ENCODE measurements at places on chromosomes 6 and 20.

DNA sequence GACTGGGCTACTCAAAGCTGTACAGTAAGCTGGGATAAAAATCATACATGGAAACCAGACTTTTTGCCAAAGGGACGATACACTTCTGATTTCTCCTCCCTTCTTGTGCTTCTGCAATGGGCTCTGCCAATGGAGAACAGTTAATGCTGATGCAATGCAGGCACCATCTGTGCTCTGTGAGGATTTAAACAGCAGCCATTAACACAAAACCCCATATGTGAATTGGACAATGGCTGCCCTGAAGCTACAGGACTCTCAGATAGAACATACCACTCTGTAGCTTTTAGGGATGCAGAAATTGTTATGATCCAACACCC lies 71.9 kb downstream of the GJA10 start:
- DNase-seq: no peak

- DNase-seq: no peak
Measured at GRCh38 chr6:148892247-148892646, 145.4 kb downstream of the UST start.

DNA sequence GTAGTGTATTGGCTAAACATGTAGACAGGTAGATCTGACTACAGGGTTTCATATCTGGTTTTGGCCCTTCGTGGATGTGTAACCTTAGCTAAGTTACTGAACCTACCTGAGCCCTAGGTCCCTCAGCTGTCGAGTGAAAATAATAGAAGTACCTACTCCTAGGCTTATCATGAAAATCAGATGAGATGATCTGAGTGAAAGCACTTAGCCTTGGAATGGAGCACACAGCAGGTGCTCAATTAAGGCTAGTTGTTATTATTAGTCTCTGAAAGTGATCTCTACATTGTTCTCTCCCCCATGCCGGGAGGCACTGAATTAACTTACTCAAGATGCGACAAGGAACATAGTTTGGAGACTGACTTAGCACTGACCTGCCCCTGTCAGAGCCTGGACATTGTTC lies 174.7 kb upstream of the ZNF217 start:
- DNase-seq: no peak

DNA sequence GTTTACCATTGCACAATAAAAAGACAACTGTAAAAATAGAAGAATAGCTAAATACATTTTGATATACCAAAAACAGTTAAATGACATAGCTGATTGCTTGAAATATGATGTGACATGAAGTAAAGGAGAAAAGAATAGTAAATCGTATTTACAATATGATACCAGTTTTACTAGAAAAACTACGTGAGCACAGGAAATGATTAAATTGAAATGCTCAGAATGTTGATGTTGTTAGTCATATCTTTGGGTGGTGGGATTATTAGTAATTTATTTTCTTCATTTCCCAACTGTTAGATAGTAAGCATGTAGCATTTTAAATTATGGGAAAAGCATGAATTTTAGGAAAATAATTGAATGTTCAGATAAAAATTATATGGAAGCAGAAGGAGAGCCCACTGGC lies 268.3 kb upstream of the TAB2 start:
- no peak for DNase-seq

- no peak for DNase-seq
Measured at GRCh38 chr20:17648791-17649730, 33.0 kb downstream of the RRBP1 start.

DNA sequence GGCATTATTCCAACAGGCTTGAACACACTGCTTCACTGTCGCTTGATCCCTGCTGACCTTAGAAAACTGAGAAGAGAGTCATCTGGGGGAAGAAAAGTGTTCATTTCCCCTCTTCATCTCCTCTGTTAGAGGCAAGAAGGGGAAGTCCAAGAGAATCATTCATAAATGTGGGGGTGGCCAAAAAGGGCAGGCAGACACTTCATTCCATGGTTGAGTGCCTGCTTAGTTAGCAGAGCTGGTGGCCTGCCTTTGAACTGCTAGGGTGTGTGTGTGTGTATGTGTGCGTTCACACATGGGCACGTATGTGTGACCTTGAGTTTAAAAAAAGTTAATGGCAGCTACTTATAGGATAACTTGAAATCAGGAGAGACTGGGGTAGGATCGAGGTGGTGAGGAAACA lies 39.4 kb upstream of the RFPL4B start:
- no peak for DNase-seq

- DNase-seq: no peak
Measured at GRCh38 chr6:17470202-17470937, 77.0 kb downstream of the CAP2 start.

DNA sequence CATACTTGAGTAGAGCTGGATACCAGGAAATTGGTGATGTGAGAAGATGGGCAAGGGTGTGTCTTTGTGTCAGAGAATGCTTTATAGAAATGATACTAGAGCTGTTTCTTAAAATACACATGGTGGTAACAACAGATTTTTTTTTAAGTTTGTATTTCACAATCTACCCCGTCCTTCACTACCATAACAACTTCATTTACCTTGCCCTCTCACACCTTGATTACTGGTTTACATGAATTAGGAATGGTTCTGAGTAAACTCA lies 45.4 kb downstream of the RARS2 start:
- DNase-seq: no peak

DNA sequence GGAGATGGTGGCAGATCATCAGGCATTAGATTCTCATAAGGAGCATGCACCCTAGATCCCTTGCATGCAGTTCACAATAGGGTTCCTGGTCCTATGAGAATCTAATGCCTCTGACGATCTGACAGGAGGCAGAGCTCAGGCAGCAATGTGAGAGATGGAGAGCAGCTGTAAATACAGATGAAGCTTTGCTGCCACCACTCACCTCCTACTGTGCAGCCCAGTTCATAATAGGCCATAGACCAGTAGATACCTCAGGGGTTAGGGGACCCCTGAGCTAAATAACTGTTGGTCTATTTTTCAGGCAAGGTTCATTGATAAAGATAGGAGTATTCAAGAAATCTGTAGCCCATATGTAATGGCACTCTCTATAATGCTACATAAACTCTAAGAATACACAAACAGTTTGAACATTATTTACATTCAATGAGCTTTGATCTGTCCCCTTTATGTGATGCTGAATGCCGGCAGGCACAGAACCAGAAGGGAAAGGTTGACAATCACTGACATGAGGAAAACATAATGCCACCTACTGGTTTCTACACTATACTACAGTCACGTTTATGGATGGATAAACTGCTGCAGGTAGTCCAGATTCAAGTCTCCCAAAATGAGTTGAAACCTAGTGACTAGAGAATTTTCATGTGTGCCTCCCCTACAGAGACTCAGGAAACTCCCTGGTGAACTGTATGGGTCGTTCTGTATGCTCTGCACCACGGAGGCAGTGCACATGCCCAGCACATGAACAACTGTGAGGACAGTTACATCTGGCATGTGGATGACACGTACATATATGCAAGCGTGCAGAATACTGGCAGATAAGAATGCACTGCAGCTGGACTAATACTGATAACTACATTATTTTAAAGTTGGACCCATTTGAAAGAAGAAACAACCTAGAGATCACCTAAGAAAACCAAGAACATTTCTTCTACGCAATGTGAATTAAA lies 72.0 kb downstream of the DST start:
- no peak for DNase-seq

- no peak for DNase-seq
Measured at GRCh38 chr6:146548898-146549374, 5.3 kb downstream of the RAB32 start.

GRCh38 chr6:18096423-18096822 lies 26.1 kb downstream of the NHLRC1 start:
- no peak for DNase-seq

DNA sequence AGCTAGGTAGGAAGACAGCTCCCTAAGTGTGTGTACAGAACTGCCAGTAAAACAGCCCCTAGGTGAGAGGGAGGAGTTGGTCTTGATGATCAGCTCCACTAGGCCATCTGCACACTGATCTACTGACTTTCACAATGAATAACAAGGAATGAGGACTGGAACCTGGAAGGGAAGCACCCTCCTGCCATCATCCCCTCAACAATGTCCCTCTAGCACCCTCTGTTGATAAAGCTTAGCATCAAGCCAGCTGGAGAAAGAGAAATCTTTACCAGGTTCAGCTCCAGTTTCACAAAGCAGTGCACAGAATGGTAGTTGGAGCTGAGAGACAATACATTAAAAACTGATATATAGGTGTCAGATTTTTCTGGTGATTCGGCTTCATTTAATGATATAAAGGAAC lies 57.2 kb upstream of the IRAK1BP1 start:
- no peak for DNase-seq

GRCh38 chr6:104639668-104640067 lies 220.1 kb downstream of the HACE1 start:
- no peak for DNase-seq

DNA sequence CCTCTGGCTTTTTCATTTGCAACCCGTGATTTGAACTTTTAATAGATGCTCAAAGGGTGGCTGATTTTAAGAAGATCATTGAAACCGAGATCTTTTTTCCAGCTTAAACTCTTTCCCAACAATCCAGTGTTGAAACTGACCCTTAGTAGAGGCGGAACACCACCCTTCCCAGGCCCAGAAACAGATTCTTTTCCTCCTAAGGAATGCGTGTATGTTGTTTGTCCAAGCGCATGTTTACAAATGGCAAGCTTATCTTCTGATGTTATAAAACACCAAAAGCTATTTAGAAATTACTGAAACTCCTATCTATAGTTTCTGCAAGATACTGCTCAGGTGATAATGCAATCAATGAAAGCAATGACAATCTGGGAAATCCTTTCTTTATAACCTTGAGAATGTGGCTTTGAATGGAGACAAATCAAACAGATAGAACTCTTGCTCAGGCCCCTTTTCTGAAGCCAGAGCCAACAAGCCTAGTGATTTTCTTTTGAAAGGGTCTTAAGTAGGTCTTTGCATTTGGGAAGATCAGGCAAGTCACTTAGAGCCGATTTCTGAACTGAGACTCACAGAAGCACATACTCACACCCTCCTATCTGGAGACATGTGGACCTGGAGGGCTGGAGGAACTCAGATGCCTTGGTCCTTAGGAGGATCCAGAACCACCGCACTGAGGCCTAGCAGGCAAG lies 9.1 kb downstream of the BANF2 start:
- DNase-seq: no peak

DNA sequence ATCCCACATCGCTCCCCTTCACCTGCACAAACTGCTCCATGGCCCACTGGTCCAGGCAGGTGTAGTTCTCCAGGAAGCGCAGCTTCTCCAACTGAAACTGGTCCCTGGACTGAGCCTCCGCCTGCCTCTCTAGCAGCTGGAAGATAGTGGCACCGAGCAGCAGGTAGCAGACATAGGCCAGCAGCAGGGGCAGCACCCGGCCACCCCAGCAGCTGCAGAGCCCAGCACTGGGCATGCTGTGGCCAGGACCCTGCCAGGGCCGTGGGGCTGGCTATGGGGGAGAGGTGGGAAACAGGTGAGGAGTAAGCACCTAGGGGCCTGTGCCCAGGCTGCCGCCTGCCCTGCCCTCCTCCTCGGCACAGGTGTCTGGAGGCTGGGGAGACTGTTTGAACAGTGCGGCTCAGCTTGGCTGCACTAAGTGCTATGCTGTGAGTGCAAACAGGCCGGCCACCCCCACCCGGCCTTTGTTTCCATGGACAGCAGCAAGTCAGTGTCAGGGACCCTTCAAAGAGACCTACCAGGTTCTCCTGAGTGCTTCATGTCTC lies at the start of gene KCNK16:
Gene KCNK16 (minus strand): TSS at position 397 of the 545 bp plus-strand sequence. CDS start 162 bp downstream, at position 235.
- DNase-seq: no peak

GRCh38 chr6:53506872-53507271 lies 38.0 kb downstream of the GCLC start:
- no peak for DNase-seq

- DNase-seq: no peak
Measured at GRCh38 chr20:57594092-57594951, 25.9 kb downstream of the ZBP1 start.

DNA sequence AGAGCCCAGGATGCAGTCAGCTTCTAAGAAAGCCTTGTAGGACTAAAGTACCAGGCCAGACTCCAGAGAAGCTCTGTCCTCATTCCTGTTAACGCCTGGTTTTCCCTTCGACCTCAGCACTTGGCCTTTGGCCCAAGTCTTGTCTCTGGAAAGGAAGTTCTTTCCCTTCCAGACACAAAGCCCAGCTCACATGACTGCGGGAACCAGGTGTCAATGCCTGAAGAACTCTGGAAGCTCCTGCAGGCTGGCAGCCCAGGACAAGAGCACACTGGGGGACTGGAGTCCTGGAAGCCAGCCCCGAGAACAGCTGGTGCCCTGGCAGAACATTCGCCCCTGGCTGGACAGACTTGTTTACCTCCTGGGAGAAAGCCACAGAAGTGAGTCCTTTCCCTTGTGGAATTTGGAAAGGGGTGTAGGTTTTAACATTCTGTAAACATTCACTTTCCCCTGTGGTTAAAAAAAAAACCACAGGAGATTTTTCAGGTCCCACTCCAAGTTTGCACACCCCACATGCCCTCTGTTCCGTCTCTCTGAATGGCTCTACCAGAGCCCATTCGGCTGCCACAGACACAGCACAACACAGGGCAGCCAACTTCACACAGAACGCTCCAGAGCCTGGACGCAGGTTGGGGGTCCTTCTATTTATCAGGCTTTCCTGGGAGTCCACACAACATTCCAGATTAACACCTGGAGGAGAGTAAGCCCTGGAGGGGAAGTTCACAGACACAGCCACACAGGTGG lies 18.1 kb downstream of the ACSS1 start:
- DNase-seq: peak; percentile 94

GRCh38 chr6:39543095-39543494 lies 182.1 kb downstream of the KIF6 start:
- DNase-seq: peak; percentile 83

- no peak for DNase-seq
Measured at GRCh38 chr6:54072635-54073313, 38.5 kb upstream of the MLIP start.

DNA sequence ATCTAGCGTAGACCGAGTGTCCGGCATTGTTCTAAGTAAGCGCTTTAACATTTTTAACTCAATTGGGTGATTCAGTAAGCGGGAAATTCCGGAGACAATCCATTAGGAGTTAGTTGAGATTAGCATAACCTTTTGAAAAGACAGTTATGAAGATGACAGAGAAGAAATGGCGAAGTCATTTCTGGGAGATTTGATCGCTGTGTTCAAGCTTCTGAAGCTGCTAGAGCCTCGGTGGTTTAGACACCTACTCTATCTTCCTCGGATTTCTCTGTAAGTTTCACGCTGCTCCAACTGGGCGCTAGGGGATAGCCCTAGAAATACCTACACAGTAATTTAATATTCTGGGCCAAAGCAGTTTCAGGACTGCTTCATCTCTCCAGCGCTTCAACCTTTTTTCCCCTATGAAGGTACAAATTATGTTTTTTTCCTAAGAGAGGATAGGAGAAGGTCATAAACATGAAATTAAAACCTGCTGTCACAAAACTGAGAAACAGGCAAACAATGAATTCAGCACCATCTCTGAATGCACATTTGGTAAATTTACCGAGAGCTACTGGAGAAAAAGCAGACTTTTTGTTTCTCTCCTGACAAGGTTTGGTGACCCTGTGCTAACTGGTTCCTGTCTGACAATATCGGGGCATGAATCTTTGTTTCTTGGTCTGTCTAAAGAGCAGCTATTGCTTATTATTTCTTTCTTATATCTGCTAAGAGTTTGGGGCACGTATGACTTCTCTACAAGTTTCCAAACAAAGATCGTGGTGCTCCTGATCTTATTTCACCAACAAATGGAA lies 22.4 kb downstream of the ZNF311 start:
- no peak for DNase-seq

All from coronary artery (tissue), 2 donors.